H1 (cell line): ENCODE measurements at places on chromosomes 11 and 22. TPM values are rescaled to one million over a fixed set of nuclear protein-coding genes. Genes with fewer than 3 reads are reported as not detected.

AQP11 gene
- polyA plus RNA-seq = 1.5 and 1.6 TPM in 2 replicates

ADM2 gene
- 3.3 and 6.8 TPM in 2 replicates for polyA plus RNA-seq

IGF2 gene
- polyA plus RNA-seq = 0.74 and 2.0 TPM in 2 replicates

KCNK4 gene
- not detected in 2 replicates for polyA plus RNA-seq

PRG3 gene
- not detected in 2 replicates for polyA plus RNA-seq

GNAZ gene
- 6.6 and 6.9 TPM in 2 replicates for polyA plus RNA-seq

POTEH gene
- polyA plus RNA-seq = not detected in 2 replicates
